ENCODE measurements at places on chromosomes 2 and 18.

DNA sequence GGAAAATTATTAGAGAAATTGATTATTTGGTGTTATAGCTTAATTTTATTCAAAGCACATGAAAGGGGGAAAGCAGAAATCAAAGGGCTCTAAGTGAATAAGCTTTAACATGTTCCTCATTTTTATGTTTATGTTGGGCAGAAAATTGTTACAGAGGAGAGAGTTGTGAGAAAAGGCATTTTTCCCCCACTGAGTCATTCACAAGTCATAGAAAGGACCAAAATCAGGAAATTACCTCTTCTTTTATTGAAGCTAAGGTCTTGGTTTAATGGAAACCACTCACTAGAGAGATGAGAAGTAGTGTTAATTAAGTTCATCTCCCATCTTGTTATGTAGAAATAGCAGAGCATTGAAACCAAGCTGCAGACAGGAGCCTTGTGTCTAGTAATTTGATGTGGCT lies 175.3 kb upstream of the THUMPD2 start:
- H3K36me3 ChIP-seq: no peaks in the 10 kb centered on the region
- DNase-seq: no peak
- H3K27me3 ChIP-seq: no peaks in the 10 kb centered on the region
- no peaks in the 10 kb centered on the region for H3K4me1 ChIP-seq

DNA sequence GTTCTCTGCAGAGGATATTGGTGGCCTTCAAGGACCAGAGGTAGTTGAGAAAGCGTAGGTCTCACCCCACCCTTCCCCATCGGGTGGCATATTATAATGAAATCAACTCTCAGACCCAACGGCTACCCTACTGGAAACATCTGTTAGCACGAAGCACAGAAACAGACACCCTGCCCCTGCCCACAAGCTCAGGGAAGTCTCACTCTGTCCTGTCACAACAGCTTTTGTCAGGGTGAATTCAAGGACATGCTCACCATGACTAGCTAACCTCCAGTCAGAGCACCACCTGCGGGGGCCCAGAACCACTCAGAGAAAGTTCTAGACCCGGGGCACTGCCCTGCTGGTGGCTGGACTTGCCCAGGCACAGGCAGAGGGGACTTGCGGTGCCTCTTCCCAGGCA lies 3.5 kb upstream of the B3GNT7 start:
- H3K36me3 ChIP-seq: no peaks in the 10 kb centered on the region
- peaks cover 3% of the 10 kb centered on the region for H3K27me3 ChIP-seq
- no peaks in the 10 kb centered on the region for H3K4me1 ChIP-seq
- DNase-seq: no peak
- H3K27ac ChIP-seq: no peak overlapping the region

DNA sequence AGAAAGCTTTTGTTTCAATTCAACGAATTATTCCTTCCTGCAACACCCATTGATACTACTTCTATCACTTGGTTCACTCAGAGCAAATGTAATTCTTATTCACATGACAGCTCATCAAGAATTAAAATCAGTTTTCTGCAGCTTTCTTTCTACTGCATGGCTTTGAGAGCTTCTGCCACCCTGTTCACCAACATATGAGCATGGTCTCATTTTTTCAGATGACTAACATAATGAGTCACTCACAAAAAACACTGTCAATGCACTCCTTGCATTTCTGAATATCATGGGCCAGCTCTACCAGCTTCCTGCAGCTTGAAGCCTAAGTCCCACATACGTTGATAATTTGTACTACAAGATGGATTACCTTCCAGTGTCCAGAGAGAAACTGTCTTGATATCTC lies 342.9 kb downstream of the LRATD1 start:
- DNase-seq: no peak
- H3K4me1 ChIP-seq: no peaks in the 10 kb centered on the region
- no peak overlapping the region for H3K27ac ChIP-seq
- no peaks in the 10 kb centered on the region for H3K27me3 ChIP-seq

GRCh38 chr2:191258996-191259395 lies 13.8 kb downstream of the MYO1B start:
- no peaks in the 10 kb centered on the region for H3K4me1 ChIP-seq
- H3K4me3 ChIP-seq: no peak overlapping the region
- DNase-seq: no peak
- H3K36me3 ChIP-seq: no peaks in the 10 kb centered on the region
- no peaks in the 10 kb centered on the region for H3K27me3 ChIP-seq

DNA sequence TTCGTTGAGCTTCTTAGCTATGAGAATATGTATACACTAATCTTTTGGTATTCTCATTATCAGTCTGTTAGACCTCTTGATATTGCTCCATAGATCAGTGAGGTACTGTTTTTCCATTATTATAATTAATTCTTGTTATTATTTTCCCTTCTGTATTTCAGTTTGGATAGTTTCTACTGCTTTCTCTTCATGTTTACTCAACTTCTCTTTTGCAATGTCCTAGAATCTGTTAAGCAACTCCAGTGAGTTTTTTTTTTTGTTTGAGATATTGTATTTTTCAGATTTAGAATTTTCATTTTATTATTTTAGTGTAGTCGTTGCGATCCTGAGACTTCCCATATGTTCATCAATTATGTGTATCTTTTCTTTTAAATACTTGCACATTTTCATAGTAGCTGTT lies 260.8 kb downstream of the SETBP1 start:
- H3K27ac ChIP-seq: no peak overlapping the region
- no peaks in the 10 kb centered on the region for H3K27me3 ChIP-seq
- DNase-seq: no peak
- no peak overlapping the region for H3K4me3 ChIP-seq

DNA sequence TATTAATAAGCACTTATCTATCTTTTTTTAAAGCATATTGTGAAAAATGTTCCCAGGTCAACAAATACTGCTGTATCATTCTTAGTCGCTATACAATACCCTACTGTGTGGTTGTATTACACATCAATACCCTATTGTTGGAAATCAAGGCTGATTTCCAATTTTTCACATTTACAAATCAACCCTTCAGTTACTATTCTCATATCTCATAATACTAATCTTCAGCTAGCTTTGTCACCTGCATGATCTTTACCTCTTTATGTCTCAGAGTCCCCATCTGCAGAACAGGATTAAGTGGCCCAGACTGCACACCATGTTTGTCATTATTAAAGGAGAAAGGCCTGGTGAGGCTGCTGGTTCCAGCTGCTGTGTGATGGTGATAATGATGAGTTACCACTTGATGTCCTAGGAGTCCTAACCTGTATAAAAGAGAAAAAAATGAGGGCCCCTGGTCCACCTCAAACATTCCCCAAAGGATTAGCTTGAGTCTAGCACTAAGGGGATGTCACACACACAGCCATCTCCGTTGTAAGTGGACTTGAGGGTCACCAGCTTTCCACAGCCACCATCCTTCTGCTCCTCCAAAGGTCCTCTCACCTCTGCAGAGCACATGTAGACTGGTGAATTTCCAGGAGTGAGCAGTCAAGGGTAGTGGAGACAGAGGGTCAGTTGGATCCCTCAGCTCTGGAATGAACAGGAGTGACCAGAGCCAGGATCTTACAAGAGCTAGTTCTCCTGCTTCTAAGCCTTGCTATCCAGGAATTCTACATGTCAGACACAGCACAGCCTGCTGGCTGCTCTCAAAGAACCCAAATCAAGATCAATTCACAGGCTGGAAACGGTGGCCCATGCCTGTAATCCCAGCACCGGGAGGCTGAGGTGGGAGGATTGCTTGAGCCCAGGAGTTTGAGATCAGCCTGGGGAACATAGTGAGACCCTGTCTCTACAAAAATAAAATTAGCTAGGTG lies 36.0 kb upstream of the BIN1 start:
- H3K4me1 ChIP-seq: peaks cover 3% of the 10 kb centered on the region
- no peak overlapping the region for H3K4me3 ChIP-seq
- H3K27ac ChIP-seq: peak overlapping the region; percentile 67
- no peak for DNase-seq

DNA sequence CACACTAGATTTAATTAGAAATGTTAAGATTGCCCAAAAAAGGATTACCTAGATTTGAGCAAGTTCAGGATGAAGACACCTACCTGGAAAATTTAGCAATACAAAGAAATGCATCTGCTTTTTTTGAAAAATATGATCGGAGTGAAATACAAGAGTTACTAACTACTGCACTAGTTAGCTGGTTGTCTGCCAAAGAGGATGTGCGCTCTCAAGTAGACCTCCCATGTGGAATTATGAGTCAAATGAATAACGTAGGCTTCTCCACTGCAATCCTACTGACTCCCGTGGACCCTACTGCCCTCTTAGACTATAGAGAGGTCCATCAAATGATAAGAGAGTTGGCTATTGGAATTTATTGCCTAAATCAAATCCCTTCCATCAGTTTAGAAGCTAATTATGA lies 2.0 kb downstream of the ANKAR start:
- H3K36me3 ChIP-seq: no peaks in the 10 kb centered on the region
- no peak for DNase-seq
- no peaks in the 10 kb centered on the region for H3K4me1 ChIP-seq

DNA sequence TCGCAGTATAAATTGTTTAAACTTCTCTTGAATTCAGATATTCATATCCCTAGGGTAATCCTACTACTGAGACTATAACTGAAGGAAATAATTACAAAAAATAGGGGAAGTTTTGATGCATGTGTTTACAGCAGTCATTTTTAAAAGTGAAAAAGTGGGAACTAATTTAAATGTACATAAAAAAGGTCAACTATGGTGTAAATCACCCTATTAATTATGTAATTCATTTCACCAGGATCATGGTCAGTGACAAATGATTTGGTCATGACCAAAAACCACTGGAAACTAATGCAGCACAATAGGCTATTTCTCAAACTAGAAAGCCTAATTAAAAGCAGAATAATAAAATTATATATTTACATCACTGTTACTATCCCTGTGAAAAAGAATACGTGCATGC lies 5.0 kb upstream of the CNGA3 start:
- no peaks in the 10 kb centered on the region for H3K36me3 ChIP-seq
- H3K4me3 ChIP-seq: no peak overlapping the region
- no peak overlapping the region for H3K27ac ChIP-seq
- H3K4me1 ChIP-seq: no peaks in the 10 kb centered on the region
- no peak for DNase-seq
- no peaks in the 10 kb centered on the region for H3K27me3 ChIP-seq

DNA sequence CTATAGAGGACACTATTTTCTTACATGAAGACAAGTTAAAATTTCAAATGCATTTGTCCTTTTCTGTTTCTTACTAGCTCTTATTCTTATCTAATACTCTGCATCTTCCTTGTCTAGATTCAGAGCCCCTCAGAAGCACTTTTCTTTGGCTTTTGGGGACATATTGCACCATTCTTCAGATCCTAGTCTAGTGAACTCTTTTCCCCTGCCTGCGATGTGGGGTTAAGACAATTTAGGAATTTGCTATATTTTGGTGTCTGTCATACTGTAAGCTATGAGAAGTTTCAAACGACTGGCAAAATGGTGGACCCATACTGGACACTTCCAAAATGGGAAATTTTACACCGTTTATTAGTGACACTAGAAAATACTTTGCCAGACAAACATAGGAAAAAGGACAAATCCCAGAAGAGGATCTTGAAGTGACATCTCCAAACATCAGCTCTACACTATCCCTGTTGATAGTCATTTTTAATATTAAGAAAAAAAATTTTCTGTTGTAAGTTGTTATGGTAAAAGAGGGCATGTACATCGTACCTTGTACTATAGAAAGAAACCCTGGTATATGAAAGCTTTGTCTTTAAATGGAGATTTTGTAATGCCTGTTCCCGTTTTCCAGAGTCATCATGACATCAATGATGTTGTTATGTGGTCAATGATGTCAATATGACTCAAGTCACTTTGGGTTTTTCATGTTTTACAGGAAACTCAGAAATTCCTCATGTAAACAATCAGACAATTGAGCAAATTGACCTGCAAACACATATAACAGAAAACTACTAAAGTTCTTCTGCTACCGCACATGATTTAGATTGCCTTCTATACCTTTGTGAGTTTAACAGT lies 4.4 kb upstream of the KYNU start:
- H3K27ac ChIP-seq: no peak overlapping the region
- H3K36me3 ChIP-seq: no peaks in the 10 kb centered on the region
- DNase-seq: no peak
- H3K4me1 ChIP-seq: no peaks in the 10 kb centered on the region

DNA sequence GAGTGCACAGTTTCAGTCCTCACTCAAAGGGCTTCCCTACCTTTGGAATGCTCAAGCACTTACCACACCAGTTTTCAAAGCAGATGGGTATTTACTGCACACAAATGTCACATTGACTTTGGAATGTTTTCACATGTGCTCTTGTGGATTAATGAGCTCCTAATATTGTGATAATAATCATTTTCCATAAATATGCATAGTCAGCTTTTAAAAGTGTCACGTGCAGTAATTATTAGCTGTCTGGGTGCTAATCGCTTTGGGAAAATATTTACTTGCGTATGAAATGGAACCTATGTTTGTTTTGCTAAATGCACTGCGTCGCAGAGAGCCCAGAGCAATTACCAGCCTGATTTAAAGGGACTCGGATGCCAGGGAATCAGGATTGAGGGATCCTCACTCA lies 229.3 kb downstream of the SMAD2 start:
- H3K27ac ChIP-seq: no peak overlapping the region
- no peaks in the 10 kb centered on the region for H3K27me3 ChIP-seq
- no peaks in the 10 kb centered on the region for H3K36me3 ChIP-seq
- DNase-seq: no peak
- no peak overlapping the region for H3K4me3 ChIP-seq

DNA sequence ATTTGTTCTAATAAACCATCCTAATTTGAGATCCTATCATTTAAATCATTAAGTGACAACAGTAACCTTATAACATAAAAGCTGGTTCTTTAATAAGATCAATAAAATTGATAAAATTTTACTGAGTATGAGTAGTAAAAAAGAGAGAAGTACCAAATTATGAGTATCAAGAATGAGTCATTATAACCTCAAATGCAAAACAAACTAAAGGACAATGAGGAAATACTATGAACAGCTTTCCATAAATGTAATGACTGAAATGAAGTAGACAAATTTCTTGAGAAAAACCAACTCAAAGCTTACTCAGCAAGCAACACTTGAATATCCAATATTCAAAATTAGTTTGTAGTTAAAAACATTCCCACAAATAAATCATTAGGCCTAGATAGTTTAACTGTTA lies 433.0 kb downstream of the ZEB2 start:
- no peak overlapping the region for H3K27ac ChIP-seq
- H3K4me1 ChIP-seq: no peaks in the 10 kb centered on the region
- no peaks in the 10 kb centered on the region for H3K36me3 ChIP-seq
- no peaks in the 10 kb centered on the region for H3K27me3 ChIP-seq
- H3K4me3 ChIP-seq: no peak overlapping the region

- H3K27me3 ChIP-seq: no peaks in the 10 kb centered on the region
- H3K36me3 ChIP-seq: no peaks in the 10 kb centered on the region
- no peak overlapping the region for H3K27ac ChIP-seq
- DNase-seq: no peak
- no peak overlapping the region for H3K4me3 ChIP-seq
Measured at GRCh38 chr2:36329251-36329650, 26.3 kb upstream of the CRIM1 start.

GRCh38 chr18:48839819-48840490 lies 110.8 kb downstream of the SMAD7 start:
- H3K27ac ChIP-seq: no peak overlapping the region
- H3K4me3 ChIP-seq: no peak overlapping the region
- no peaks in the 10 kb centered on the region for H3K4me1 ChIP-seq
- DNase-seq: no peak

Measured in uterus (tissue), 4 donors.